ENCODE measurements at places on chromosomes 12 and 14. TPM values are rescaled to one million over a fixed set of nuclear protein-coding genes. Genes with fewer than 3 reads are reported as not detected.

- peak; percentile 96 for DNase-seq
Measured at GRCh38 chr12:76020281-76020680, 11.3 kb downstream of the PHLDA1 start.

- DNase-seq, result peak; percentile 86
Measured at GRCh38 chr14:94322648-94323570, at the start of gene SERPINA6. SERPINA6 (minus strand) TSS chr14:94323336; CDS start chr14:94314648, 8,688 bp downstream.

GRCh38 chr14:52013984-52014600 lies 24.7 kb downstream of the RTRAF start:
- peak; percentile 37 for DNase-seq

CACNA1C gene
- 1.8 TPM for total RNA-seq
